ENCODE measurements at places on chromosomes 13 and 19.

DNA sequence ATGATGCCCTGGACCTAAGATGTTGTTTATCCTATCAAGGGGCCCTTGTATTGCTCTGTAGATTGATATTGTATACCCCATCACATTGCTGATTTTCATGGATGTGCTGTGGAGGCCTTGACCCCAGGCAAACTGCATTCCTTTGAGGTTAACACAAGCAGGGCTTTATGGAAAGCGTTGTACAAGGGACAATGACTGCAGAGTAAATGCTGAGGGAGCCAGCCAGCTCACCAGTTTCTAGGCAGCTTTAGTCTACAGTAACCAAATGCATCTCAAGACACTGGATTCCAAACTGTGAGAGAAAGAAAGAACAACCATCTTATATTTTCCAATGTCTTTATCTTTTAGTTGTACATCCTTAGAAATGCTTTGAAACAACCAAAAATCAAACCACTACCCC, 34.1 kb upstream of the EDNRB start:
- no peak for DNase-seq

DNA sequence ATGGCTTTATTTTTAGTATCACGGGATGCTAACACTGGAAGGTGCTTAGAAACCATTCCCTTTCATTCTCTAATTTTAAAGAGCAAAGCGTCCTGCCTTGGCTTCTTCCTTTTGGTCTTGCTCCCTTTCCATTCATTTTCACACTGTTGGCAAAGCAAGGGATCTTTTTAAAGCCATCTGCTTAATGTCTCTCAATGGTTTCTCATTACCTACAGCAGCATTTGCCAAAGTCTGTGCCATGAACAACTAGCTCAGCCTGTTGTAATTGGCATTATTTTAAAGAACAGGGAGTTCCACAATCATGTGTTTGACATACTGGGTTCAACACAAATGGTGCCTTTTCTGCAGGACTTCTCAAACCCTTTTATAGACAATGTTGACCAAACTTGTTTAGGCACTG, 444.3 kb downstream of the GPC6 start:
- DNase-seq = no peak

DNA sequence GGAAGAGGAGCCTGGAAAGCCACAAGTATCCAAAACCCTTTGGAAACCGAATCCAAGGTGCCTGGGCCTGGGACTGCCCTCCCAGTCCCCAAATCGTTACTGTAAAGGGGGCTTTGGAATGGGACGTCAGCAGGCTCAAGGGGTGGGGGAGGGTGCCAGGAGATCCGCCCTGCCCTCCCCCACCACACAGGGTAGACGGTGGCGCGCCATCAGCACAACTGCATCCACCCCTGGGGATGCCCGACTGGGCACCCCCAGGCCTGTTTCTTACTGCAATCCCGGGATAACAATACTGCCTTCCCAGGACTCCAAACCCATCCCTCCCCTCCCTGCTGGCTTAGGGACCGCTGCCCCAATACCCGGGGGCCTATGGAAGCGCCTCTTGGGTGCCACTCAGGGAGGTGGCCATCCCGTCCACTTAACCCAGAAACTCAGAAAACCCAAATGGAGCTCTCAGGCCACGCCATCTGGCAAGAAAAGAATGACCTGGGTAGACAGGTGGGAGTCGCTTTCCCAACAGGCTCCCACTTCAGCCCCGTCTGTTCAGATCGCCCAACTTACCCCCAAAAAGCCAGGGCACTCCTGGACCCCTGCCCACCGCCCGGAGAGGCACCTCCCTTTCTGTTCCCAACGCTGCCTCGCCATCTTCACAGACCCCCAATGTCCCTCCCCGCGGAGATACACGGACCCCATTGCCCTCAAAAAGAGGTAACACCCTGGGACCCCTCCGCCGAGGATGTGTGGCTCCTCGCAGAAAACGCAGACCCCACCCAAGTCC, 2.4 kb downstream of the KLF16 start:
- no peak for DNase-seq

GRCh38 chr13:72694314-72694713, 33.1 kb downstream of the MZT1 start:
- DNase-seq = no peak

DNA sequence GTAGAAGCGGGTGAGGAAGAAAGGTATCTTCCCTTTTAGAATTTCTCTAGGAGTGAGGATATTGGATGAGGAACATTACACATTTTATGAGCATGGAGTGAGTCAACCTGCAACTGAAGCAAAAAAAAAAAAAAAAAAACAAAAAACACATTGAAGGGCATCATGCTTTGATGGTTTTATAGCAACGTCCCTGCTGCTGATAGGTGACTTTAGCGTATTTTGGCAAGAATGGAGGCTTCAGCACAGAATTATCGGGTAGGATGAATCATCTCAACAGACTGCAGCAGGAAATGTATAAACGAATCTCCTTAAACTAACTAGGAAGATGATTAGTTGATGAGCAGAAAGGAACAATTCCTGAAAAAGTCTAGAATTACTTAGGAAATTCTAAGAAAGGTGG, 1359.6 kb upstream of the ATXN8OS start:
- DNase-seq = no peak
